ENCODE measurements at places on chromosomes 4 and X.

GRCh38 chr4:123399627-123400358 is 3.2 kb downstream of the SPRY1 start:
- no peak for DNase-seq

GRCh38 chrX:151596282-151596681 is 32.8 kb downstream of the PASD1 start:
- DNase-seq: no peak

GRCh38 chr4:46586566-46586965 is 196.6 kb upstream of the GABRA2 start:
- no peak for DNase-seq

DNA sequence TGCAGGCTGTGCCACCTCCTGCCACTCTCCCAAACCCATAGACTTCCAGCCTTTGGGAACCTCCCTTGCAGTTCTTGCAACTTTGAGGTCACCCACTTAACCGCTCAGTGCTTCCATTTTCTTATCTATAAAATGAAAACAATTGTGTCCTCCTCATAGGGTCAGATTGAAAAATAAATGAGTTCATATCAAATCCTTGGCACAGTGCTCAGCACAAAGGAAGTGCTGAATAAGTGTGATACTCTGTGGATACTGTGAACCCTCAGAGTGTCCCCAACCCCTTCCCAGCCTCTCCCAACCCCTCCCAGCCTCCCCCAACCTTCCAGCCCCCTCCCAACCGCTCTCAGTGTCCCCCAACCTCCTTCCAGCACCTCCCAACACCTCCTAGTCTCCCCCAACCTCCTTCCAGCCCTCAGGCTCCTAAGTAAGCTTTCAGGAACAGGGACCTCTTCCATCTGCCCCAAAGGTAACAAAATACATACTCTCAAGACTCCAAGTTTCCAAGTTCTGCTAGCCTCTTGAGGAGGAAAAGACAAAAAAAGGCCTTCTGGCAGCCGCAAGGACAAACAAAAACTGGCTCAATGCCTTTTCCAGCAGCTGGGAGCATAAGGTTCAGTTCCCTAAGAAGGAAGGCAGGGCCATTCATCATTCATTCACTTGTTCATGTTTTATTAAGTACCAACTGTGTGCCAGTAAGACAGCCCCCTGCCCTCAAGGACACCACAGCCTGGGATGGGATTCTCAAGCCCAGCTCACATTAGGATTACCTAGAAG is 46.1 kb upstream of the LGI2 start:
- no peak for DNase-seq

GRCh38 chrX:28625223-28625622 is 38.0 kb downstream of the IL1RAPL1 start:
- no peak for DNase-seq

GRCh38 chr4:34766935-34767334 is 1477.4 kb downstream of the ARAP2 start:
- no peak for DNase-seq

DNA sequence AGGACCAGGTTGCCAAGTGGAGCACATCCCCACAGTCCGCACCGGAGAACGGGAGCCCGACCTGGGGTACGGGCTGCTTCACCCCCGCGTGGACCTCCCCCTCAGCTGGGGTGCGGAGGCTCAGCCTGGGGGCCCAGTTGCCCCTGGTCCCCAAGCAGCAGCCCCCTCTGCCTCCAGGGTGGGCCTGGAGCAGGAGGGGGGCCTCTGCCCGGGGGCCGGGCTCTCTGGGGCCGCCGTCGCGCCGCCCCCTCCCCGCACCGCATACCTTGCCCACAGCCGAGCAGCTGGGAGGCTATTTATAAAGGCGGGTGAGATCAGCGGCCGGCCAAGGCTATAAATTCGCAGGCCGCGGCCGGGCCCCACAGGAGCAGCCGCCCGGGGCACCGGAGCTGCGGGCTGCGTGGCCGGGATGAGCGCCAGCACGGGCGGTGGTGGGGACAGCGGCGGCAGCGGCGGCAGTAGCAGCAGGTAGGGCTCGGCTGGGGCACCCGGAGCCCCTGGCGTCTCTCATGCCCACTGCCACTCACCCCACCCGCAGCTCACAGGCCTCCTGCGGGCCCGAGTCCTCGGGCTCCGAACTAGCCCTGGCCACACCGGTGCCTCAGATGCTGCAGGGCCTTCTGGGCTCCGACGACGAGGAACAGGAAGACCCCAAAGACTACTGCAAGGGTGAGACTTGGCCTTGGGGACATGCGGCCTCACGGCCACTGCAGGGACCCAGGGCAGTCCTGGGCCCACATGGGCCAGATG is at the start of gene SRPK3:
TSS of gene SRPK3 (plus strand) at position 364 of the 750 bp plus-strand sequence. CDS start at position 410, 46 bp downstream.
- DNase-seq: no peak

DNA sequence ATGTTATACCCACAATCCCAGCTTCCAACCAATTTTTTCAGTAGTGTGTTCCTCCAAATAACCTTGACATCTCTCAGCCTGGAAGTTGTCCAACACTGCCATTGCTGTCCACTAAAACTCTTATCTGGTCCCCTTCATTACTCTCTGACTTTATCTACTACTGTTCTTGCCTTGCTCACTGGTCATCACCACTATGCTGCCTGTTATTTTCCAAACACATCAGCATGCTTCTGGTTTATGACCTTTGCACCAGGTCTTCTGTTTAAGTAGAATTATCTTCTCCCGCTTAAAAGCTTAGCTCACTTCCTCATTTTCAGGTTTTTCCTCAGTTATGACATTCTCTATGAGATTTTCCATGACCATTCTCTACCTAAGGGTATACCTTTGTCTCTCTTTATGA is 5.5 kb downstream of the ELMOD2 start:
- no peak for DNase-seq

DNA sequence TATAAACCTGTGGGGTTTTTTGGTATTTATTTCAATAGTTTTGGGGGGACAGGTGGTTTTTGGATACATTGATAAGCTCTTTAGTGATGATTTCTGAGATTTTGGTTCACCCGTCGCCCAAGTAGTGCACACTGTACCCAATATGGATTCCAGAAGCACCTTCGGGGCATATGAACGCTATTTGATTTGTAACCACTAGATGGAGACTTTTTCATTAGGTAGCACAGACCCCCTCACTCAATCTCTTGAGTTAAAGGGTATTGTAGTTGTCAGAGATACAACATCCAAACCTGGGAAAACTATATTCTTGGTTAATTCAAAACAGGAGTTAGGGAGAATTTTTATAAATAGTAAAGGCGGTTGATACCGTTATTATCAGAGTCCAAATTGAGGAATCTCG is 79.8 kb downstream of the SPANXN3 start:
- DNase-seq: no peak

- DNase-seq: no peak
Observed at GRCh38 chr4:123941306-123941705, 544.7 kb downstream of the SPRY1 start.

- DNase-seq: no peak
Observed at GRCh38 chr4:139808808-139809756, 143.5 kb downstream of the MGST2 start.

DNA sequence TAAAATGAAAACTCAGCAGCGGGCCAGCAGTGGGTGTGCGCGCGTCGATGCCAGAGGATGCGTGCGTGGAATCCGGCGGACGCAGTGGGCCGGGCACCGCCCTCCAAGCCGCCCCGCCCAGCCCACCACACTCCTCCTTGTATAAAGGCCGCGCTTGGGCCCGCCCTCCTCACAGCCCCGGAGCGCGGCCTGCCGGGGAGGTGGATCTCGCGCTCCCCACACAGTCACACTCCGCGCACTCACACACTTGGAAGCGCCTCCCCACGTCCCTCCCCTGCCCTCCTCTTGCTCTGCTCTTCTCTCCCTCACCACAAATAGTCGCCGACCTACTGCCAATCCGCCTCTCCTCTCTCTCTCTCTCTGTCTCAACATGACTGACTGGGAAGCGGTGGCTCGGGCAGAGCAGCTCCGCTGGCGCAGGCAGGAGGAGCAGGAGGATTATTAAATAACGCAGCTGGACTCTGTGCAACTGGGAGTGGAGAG is at the start of gene CCSER1:
TSS of gene CCSER1 (plus strand) at position 172 of the 483 bp plus-strand sequence.
- peak; percentile 11 for DNase-seq

GRCh38 chr4:90841676-90842075 is 714.5 kb downstream of the CCSER1 start:
- no peak for DNase-seq

DNA sequence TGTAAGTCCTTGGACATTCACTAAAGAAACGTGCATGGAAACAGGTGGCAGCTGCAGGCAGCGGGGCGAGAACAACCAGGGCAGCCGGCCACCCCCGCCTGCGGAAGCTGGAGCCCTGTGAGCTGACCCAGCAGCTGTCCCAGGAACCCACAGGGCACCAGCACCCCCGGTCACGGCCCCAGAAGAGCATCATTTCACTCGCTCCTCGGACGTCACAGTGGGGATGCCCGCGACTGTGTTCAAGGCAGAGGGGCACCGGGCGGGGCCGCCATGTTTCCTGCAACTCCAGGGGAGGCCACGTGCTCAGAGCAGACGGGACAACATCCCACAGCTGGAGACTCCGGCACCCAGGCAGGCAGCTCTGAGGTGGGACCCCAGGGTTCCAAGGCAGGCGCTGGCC is 45.0 kb upstream of the CPLX1 start:
- no peak for DNase-seq

GRCh38 chr4:110754716-110755115 is 131.8 kb upstream of the PITX2 start:
- DNase-seq: no peak

GRCh38 chr4:5373327-5373726 is 322.0 kb downstream of the STK32B start:
- no peak for DNase-seq

- DNase-seq: no peak
Observed at GRCh38 chr4:72546456-72546855, 22.6 kb downstream of the ADAMTS3 start.

DNA sequence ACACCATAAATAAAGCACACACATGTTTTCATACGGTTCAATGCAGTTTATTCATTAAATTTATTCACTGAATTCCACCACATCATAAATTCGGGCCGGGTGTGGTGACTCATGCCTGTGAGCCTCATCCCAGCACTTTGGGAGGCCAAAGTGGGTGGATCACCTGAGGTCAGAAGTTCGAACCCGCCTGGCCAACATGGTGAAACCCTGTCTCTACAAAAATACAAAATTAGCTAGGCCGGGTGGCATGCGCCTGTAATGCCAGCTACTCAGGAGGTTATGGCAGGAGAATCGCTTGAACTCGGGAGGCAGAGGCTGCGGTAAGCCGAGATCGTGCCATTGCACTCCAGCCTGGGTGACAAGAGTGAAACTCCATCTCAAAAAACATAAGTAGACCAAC is 131.6 kb downstream of the PDS5A start:
- DNase-seq: no peak

DNA sequence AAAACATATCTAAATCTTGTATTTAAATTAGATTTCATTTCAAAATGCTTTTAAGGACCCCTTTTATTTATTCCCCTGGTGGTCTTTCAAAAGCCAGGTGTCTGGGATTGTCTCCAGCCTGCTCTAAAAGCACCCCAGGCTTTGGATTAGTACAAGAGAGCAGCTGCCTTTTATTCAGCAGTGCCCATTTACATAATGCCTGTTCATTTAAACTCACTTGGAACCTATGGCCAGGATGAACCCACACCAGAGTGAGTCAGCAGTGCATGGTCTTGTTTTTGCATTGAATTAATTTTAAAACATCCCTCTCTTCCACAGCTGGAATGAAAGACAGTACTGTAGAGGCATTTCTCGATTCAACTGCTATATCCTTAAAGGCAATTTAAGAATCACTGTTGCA is 64.1 kb upstream of the TENM3 start:
- DNase-seq: no peak

DNA sequence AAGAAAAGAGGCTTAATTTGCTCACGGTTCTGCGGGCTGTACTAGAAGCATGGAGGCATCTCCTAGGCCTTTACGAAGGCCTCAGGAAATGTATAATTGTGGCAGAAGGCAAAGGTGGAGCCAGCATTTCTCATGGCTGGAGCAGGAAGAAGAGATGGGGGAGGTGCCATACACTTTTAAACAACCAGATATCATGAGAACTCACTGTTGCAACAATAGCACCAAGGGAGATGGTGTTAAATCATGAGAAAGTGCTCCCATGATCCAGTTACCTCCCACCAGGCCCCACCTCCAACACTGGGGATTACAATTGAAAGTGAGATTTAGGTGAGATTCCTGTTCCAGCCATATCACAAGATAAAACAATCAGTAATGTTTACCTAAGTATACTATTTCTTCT is 45.5 kb downstream of the MTHFD2L start:
- DNase-seq: no peak

DNA sequence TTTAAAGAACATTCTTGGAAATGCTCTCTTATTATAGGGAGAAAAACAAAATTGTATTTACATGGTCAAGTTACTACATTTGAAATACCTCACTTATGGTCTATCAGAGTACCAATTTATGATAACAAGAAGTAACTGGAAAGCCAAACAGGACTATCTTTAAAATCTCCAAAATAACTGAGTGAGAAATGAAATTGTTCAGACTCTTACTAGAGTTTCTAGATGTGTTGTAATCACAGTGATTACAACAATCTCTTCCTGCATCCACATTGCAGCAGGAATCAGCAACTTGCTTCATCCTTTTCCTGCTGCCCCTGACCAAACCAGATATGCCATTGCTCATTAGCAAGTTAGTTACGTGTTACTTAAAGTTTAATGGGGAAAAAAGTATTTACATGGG is 245.2 kb upstream of the SMIM31 start:
- no peak for DNase-seq

- no peak for DNase-seq
Observed at GRCh38 chrX:136975684-136976470, 57.9 kb downstream of the GPR101 start.

DNA sequence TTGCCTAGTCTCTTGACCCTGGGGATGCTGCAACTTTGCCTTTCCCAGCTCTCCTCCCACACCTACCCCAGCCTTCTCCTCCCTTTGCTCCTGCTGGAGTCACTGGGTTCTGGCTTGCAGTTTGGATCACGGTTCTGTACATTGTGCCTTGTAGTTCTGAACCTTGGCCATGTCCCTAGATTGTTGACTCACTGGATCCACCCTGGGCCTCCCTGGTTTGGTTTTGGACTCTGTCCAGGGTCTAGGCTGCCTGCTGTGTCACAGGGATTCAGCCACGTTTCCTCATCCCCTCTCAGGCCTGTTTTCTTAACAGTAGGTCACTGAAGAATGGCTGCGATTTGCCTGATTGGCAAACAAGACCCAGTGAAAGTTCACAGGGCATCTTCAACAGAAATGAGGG is 11.5 kb upstream of the GABRE start:
- no peak for DNase-seq

GRCh38 chr4:179709961-179710624 is 2267.9 kb upstream of the AGA start:
- no peak for DNase-seq

All from stimulated activated CD8-positive, alpha-beta memory T cell treated with anti-CD3 and anti-CD28 coated beads, Interleukin-2, amount 100 ng/mL, for 48 hours (primary cell).